Testis (tissue), 5 donors: ENCODE measurements at places on chromosomes 1 and 21. TPM values are rescaled to one million over a fixed set of nuclear protein-coding genes. Genes with fewer than 3 reads are reported as not detected.

Gene SLAMF8
- 0.47 TPM for total RNA-seq

DNA sequence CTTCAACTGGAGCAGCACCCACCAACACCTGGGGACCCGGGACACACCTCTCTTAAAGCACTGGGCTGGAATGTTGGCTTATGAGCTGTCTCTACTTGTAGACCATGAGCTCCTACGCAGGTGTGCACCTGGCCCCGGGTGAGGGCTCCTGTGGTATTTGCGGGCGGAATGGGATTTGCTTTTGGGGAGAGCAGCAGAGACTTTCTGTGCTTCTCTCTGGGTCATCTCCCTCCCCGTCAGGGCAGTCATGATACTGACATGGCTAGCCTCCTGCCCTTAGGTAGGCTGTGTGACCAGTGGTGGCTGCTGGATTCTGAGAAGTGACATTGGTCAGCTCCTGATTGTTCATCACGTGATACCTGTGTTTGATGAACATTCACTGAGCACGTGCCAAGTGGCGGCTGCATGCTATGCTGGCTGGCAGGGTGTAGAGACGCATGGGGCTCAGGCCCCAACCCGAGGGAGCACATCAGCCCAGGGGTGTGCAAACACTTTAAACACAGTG lies 9.0 kb upstream of the ZBTB21 start:
- no peaks in the 10 kb centered on the region for H3K36me3 ChIP-seq
- no peak overlapping the region for H3K4me3 ChIP-seq

Gene LZIC
- 48.6 TPM for total RNA-seq

- peak overlapping the region; percentile 88 for H3K27ac ChIP-seq
- H3K4me1 ChIP-seq = peaks cover 22% of the 10 kb centered on the region
- H3K36me3 ChIP-seq = no peaks in the 10 kb centered on the region
- H3K27me3 ChIP-seq = no peaks in the 10 kb centered on the region
- no peak overlapping the region for H3K4me3 ChIP-seq
Observed at GRCh38 chr21:46156378-46156645, 933 bp upstream of the FTCD start.

- H3K27ac ChIP-seq = no peak overlapping the region
- no peaks in the 10 kb centered on the region for H3K27me3 ChIP-seq
- peaks cover 8% of the 10 kb centered on the region for H3K4me1 ChIP-seq
- no peak for DNase-seq
Observed at GRCh38 chr1:10001016-10001665, 4.1 kb downstream of the RBP7 start.

GRCh38 chr1:79568411-79568810 lies 561.9 kb upstream of the ADGRL4 start:
- no peak overlapping the region for H3K27ac ChIP-seq
- DNase-seq = no peak
- no peaks in the 10 kb centered on the region for H3K27me3 ChIP-seq
- no peaks in the 10 kb centered on the region for H3K4me1 ChIP-seq

Gene LRRC71
- 17.5 TPM for total RNA-seq

GRCh38 chr1:82565546-82565945 lies 764.8 kb downstream of the ADGRL2 start:
- H3K27me3 ChIP-seq = no peaks in the 10 kb centered on the region
- H3K36me3 ChIP-seq = no peaks in the 10 kb centered on the region
- no peak overlapping the region for H3K27ac ChIP-seq
- DNase-seq = no peak

DNA sequence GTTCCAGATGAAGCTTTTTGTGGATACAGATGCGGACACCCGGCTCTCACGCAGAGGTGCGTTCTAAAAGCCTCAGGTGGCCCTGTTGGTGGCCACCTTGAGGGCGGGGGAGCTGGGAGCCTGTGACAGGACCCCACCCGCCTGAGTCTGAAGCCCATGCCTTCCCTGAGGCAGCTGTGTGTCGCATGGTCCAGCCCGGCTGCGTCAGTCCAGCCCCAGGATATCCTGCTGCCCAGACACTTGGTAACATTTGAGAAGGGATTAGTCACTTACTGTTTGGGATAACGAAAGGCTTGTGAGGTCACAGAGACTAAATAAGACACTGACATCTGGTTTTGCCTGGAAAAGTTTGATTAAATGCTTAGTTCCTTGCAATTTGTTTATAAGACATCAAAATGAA lies 68.9 kb downstream of the UCK2 start:
- no peaks in the 10 kb centered on the region for H3K27me3 ChIP-seq
- peaks cover 4% of the 10 kb centered on the region for H3K4me1 ChIP-seq
- no peak for DNase-seq
- no peaks in the 10 kb centered on the region for H3K36me3 ChIP-seq
- H3K4me3 ChIP-seq = no peak overlapping the region

DNA sequence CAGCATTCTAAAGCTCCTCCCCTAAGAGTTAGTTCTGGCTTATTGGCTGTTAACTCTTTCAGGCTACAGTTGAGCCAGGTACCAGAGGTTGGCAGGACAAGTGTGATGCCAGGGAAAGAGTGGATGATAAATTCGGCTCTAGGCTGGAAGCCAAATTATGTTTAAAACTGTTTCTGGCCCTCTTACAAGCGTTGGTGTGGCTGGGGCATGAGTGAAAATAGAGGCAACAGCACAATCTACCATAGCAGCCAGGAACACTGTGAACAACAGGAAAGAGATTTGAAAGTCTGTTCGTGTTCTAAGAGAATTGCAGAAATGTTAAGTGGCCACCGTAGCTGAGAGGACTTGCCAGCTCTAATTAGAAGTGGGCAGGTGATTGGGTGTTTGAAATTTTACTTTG lies 84.2 kb downstream of the CDC7 start:
- H3K27ac ChIP-seq = no peak overlapping the region
- H3K36me3 ChIP-seq = no peaks in the 10 kb centered on the region
- no peak overlapping the region for H3K4me3 ChIP-seq
- no peaks in the 10 kb centered on the region for H3K27me3 ChIP-seq
- peaks cover 8% of the 10 kb centered on the region for H3K4me1 ChIP-seq

DNA sequence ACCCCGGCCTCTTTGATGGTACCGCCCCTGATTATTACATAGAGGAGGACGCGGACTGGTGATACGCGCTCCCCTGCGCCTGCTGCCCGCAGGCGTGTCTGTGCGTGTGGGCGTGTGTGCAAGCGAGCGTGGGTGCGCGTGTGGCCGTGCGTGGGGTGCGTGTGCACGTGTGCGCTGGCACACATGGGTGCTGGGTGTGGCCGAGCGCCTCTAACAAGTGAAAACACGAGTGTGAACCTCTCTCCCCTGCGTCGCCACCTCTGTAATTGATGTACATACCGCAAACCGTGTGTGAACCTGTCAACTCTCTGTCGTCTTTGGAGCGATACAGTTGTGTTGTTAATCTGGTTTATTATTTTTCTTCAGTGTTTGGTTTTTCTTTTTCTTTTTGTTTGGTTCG lies 87.8 kb upstream of the TMEM51 start:
- no peaks in the 10 kb centered on the region for H3K27me3 ChIP-seq
- H3K36me3 ChIP-seq = no peaks in the 10 kb centered on the region
- no peak for DNase-seq
- H3K4me3 ChIP-seq = no peak overlapping the region
- peaks cover 22% of the 10 kb centered on the region for H3K4me1 ChIP-seq
- H3K27ac ChIP-seq = peak overlapping the region; percentile 90

DNA sequence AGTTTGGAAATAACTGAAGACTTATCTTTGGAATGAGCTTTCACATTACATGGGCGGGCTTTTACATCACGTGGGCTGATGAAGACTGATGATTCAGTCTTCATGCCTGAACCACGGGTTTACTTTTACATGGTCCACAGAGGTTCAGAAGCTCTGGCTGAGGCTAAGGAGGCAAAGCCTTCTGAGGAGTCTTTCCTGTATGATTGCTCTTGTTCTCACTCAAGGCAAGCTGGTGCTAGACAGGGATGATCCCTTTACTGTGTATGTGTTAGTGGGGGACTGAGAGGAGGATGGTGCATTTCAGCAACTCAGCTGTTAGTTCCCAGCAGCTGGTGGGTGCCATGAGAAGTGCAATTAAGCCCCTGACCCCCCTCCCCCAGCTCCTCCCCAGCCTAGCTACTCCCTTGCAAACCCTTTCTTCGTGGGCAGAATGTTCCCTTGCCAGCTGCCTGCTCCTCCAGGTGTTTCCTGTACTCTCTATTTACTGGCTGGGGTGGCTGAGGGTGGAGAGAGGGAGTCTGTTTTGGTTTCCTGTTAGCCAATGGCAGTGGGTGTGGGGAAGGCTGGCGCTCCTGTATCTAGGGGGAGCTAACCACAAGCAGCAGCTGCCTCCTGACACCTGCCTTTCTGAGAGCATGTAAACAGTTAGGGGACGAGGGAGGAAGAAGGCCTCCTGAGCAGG lies 15.4 kb downstream of the BTG2 start:
- no peak overlapping the region for H3K4me3 ChIP-seq
- no peaks in the 10 kb centered on the region for H3K36me3 ChIP-seq
- no peak for DNase-seq
- no peaks in the 10 kb centered on the region for H3K27me3 ChIP-seq
- H3K4me1 ChIP-seq = peaks cover 12% of the 10 kb centered on the region

DNA sequence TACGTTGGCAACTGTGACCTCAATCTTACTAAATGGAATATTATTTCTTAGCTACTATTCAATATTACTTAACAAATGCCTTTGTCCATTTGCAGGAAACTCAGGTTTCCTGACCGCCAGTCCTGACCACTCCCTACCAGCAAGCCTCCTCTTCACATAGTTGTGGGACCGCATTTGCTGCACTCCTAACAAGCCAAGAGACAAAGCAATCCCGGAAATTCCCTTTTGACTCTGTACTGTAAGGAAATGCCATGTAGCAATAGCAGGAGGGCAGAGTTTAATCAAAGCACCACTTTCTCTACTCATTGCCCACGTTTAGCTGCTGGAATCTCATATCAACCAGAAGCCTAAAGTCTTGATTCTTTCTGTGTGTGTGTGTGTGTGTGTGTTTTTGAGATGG lies 28.1 kb upstream of the ACBD6 start:
- H3K36me3 ChIP-seq = no peaks in the 10 kb centered on the region
- DNase-seq = no peak
- peaks cover 19% of the 10 kb centered on the region for H3K4me1 ChIP-seq

- H3K27ac ChIP-seq = no peak overlapping the region
- DNase-seq = no peak
- H3K4me1 ChIP-seq = peaks cover 8% of the 10 kb centered on the region
- H3K27me3 ChIP-seq = no peaks in the 10 kb centered on the region
- H3K4me3 ChIP-seq = no peak overlapping the region
Observed at GRCh38 chr21:34517491-34518245, 5.7 kb upstream of the KCNE1 start.

Gene EVA1C
- 44.2 TPM for total RNA-seq

Gene C1orf56
- 57.3 TPM for total RNA-seq

DNA sequence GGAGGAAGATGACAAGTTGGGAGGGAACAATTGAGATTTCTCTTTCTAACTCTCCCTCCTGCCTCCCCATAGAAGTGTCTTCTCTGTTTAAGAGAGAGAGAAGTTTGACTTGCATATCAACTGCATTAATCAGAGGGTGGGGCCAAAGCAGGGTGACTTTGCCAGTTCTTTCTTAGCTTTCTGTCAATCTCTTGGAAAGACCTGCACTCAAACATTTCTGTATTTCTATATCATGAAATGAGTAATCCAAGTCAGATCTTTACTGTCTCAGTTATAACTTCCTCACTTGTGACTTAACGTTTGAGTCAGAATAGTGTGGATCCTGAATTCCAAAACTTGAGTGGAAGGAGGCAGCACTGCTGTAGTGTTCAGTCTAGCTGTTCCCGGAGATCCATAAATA lies 180.8 kb upstream of the KCNK2 start:
- DNase-seq = no peak
- no peak overlapping the region for H3K27ac ChIP-seq
- H3K4me1 ChIP-seq = no peaks in the 10 kb centered on the region
- H3K4me3 ChIP-seq = no peak overlapping the region
- H3K27me3 ChIP-seq = no peaks in the 10 kb centered on the region
- no peaks in the 10 kb centered on the region for H3K36me3 ChIP-seq

GRCh38 chr1:226093621-226094020 lies 31.1 kb downstream of the H3-3A start:
- no peak overlapping the region for H3K27ac ChIP-seq
- H3K27me3 ChIP-seq = no peaks in the 10 kb centered on the region
- no peaks in the 10 kb centered on the region for H3K36me3 ChIP-seq
- H3K4me3 ChIP-seq = no peak overlapping the region
- no peaks in the 10 kb centered on the region for H3K4me1 ChIP-seq

DNA sequence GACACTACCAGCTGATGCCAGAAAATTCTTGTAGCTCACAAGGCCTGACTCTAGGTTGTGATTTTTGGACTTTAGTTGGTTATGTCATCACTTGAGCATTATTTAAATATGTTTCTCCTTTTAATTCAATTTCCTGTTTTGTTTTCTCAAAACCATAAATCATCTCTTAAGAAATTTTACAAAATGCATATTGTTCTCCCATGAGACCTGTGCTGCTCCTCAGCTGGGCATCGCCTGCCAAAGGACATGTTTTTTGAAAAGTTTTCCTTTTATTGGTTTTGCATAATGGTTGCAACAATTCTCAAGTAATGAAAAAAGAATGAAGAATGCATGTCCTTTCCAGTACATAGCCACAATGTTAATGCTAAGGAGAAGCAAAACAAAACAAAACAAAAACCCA lies 204.7 kb upstream of the LYPLAL1 start:
- H3K27ac ChIP-seq = no peak overlapping the region
- no peaks in the 10 kb centered on the region for H3K27me3 ChIP-seq
- H3K4me1 ChIP-seq = no peaks in the 10 kb centered on the region
- H3K4me3 ChIP-seq = no peak overlapping the region
- H3K36me3 ChIP-seq = no peaks in the 10 kb centered on the region
- no peak for DNase-seq

GRCh38 chr1:15731735-15732685 lies 4.0 kb upstream of the SLC25A34 start:
- H3K27ac ChIP-seq = no peak overlapping the region
- H3K4me1 ChIP-seq = no peaks in the 10 kb centered on the region
- H3K36me3 ChIP-seq = no peaks in the 10 kb centered on the region
- H3K4me3 ChIP-seq = no peak overlapping the region
- DNase-seq = no peak
- H3K27me3 ChIP-seq = no peaks in the 10 kb centered on the region

- H3K4me3 ChIP-seq = no peak overlapping the region
- no peak overlapping the region for H3K27ac ChIP-seq
- no peaks in the 10 kb centered on the region for H3K27me3 ChIP-seq
- H3K36me3 ChIP-seq = no peaks in the 10 kb centered on the region
- H3K4me1 ChIP-seq = no peaks in the 10 kb centered on the region
Observed at GRCh38 chr1:212520299-212520698, 87.6 kb downstream of the NENF start.

GRCh38 chr1:210407207-210407886 lies 78.6 kb downstream of the HHAT start:
- H3K27ac ChIP-seq = no peak overlapping the region
- H3K4me3 ChIP-seq = no peak overlapping the region
- H3K4me1 ChIP-seq = no peaks in the 10 kb centered on the region
- peak; percentile 87 for DNase-seq
- no peaks in the 10 kb centered on the region for H3K27me3 ChIP-seq
- no peaks in the 10 kb centered on the region for H3K36me3 ChIP-seq

Gene VSIG8
- total RNA-seq = 0.55 TPM

DNA sequence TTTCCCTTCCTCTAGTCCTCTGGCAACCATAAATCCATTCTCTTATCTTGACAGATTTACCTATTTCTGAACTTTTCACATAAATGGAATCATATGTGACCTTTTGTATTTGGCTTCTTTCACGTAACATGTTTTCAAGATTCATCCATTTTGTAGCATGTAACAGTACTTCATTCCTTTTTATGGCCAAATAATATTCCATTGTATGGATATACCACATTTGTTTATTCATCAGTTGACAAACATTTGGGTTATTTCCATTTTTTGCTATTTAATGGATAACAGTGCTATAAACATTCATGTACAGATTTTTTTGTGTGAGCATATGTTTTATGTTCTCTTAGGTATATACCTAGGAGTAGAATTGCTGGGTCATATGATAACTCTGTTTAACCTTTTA lies 54.0 kb downstream of the RPAP2 start:
- DNase-seq = no peak
- H3K4me3 ChIP-seq = no peak overlapping the region
- H3K27ac ChIP-seq = no peak overlapping the region
- H3K4me1 ChIP-seq = no peaks in the 10 kb centered on the region
- H3K36me3 ChIP-seq = no peaks in the 10 kb centered on the region
- H3K27me3 ChIP-seq = no peaks in the 10 kb centered on the region
